PC-9 (cell line): ENCODE measurements at places on chromosomes 6 and 20. TPM values are rescaled to one million over a fixed set of nuclear protein-coding genes. Genes with fewer than 3 reads are reported as not detected.

The CYP39A1 gene
- 2.9 and 5.6 TPM in 2 replicates for total RNA-seq

The HSPA12B gene
- total RNA-seq: not detected in 2 replicates

- peaks cover 63% of the 10 kb centered on the region for H3K36me3 ChIP-seq
- no peaks in the 10 kb centered on the region for H3K27me3 ChIP-seq
These were observed 124.1 kb downstream of the SULF2 start for GRCh38 chr20:47660983-47661700.

DNA sequence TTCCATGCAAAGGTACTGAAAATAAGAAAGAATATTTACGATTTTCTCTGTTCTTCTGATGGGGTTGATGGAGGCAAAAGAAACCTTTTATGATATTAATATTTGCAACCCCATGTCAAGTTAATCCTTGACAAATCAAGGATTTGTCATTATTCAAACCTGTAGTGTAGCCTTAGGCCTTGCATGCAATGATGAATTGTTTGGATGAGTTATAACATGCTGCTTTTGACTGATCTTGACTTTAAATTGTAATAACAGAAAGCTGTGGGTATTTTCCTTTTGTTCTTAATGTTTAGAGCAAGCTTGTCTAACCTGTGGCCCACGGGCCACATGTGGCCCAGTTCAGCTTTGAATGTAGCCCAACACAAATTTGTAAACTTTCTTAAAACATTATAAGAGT, 13.0 kb upstream of the BAG2 start:
- H3K4me3 ChIP-seq: no peak overlapping the region
- H3K27me3 ChIP-seq: no peaks in the 10 kb centered on the region
- no peak overlapping the region for H3K27ac ChIP-seq
- no peak for DNase-seq

DNA sequence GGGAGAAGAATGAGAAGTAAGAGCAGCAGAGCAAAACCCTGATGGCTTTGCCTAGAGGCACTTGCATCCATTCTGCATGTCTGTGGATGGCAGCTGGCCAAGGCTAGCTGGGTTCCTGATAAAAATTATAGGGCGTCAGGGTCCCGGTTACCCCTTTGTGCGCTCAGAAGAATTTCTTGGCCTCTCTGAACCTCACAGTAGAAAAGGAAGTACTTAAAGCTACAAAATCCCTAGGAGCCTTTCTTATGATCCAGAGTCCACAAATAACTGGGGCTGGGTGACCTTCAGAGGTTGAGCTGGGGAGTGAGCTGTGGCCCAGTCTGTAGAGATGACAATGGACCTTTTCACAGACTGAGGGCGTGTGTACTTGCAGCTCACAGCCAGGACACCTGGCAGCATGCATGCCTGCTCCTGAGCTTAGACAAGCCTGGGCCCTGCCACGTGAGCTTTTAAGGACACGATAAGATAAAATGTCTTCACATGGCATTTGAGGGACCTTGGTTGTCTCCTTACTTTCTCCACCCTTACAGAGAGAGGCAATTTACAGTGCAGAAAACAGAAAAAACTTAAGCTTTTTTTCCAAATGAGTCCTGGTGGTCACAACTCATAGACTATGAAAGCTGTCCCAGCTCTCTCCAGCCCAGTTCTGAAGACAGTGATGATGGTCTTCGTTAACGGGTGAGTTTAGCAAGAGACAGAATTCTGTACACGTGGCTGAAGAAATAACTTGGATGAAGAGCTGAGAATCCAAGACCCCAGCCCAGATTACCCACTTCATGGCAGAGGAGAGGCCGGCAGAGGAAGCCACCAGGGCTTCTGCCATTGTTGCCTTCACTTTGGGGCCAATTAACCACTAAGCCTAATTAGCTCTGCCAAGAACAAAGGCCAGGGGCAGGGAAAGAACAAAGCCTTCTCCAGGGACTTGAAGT, 50.3 kb downstream of the FOXA2 start:
- H3K27ac ChIP-seq: no peak overlapping the region
- no peaks in the 10 kb centered on the region for H3K36me3 ChIP-seq
- H3K4me1 ChIP-seq: no peaks in the 10 kb centered on the region
- H3K27me3 ChIP-seq: no peaks in the 10 kb centered on the region
- DNase-seq: no peak

The LY6G6D gene
- not detected in 2 replicates for total RNA-seq

The SNAP91 gene
- not detected in 2 replicates for total RNA-seq

- no peak overlapping the region for H3K4me3 ChIP-seq
- no peak overlapping the region for H3K27ac ChIP-seq
- no peaks in the 10 kb centered on the region for H3K36me3 ChIP-seq
- no peaks in the 10 kb centered on the region for H3K27me3 ChIP-seq
- no peak for DNase-seq
- no peaks in the 10 kb centered on the region for H3K4me1 ChIP-seq
These were observed 237.0 kb downstream of the BCKDHB start for GRCh38 chr6:80343511-80343910.

- H3K27me3 ChIP-seq: no peaks in the 10 kb centered on the region
- no peaks in the 10 kb centered on the region for H3K36me3 ChIP-seq
- H3K4me1 ChIP-seq: no peaks in the 10 kb centered on the region
- no peak overlapping the region for H3K4me3 ChIP-seq
- no peak for DNase-seq
These were observed 715.8 kb upstream of the HS3ST5 start for GRCh38 chr6:115058414-115059211.

DNA sequence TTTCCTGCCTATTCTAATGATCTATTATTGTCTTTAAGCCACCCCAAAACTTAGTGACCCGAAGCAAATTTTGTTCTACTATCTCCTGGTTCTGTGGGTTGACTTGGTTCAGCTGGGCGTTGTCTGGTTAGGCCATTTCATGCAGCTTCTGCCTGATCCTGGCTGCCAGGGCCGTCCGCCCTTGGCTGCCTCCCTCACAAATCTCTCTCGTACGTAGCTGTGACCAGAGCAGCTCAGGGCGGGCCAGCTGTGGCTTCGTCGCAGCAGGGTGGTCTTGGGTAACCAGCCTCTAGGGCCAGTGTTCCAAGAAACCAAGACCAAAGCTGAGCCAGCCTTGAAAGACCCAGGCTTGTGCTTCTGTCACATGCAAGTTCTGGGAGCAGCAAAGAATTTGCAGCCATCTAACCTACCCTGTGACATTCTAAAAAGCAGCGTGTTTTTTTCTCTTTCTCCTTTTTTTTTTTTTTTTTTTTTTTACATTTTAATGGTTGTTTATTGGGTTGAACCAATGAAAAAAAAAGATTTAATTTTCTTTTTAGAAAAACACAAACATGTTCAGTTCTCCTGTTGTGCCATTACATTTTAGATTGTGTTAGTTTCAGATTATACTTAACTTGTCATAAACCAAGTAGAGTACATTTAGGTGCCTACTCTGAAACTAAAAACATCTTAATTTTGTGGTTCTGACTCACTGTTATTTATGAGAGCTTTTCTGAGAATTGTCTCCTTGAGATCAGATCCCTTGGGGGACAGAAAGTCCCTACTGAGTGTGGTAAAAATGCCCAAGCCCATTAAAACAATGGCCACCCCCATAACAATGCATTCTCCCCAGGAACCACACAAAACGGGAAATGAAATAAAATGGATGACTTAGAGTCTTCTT, 83.9 kb downstream of the ZDHHC14 start:
- DNase-seq: no peak
- no peak overlapping the region for H3K4me3 ChIP-seq
- no peaks in the 10 kb centered on the region for H3K27me3 ChIP-seq
- peaks cover 39% of the 10 kb centered on the region for H3K4me1 ChIP-seq
- no peaks in the 10 kb centered on the region for H3K36me3 ChIP-seq

The CST9 gene
- not detected in 2 replicates for total RNA-seq

GRCh38 chr6:40997234-40997957, 41.6 kb downstream of the UNC5CL start:
- no peak overlapping the region for H3K4me3 ChIP-seq
- DNase-seq: peak; percentile 89
- peaks cover 30% of the 10 kb centered on the region for H3K4me1 ChIP-seq

The BMP6 gene
- not detected in 2 replicates for total RNA-seq

- no peak for DNase-seq
- peaks cover 11% of the 10 kb centered on the region for H3K4me1 ChIP-seq
- H3K4me3 ChIP-seq: no peak overlapping the region
- H3K27ac ChIP-seq: no peak overlapping the region
- no peaks in the 10 kb centered on the region for H3K27me3 ChIP-seq
These were observed 7.0 kb downstream of the TMEM244 start for GRCh38 chr6:129853996-129854711.

The KCNG1 gene
- total RNA-seq: 0.55 TPM in 1 of 2 replicates, not detected in the other

The TUBB2B gene
- total RNA-seq: 1.3 and 2.5 TPM in 2 replicates

DNA sequence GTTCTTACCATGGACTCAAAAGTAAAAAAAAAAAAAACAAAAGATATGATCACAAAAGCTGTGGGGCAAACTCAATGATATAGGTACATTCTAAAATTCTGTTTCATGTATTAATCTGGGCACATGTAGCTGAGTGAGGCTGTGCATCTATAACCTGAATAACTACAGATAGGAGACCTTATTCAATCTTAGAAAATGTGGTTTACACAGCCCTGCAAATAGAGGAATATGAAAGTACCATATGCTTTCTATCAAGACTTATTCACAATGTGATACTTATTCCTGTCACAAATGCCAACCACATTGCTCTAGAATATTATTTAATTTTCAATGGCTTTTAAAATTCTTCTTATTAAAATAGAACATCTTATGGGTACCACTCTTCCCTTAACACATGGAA, 3.1 kb upstream of the SPACA1 start:
- H3K27me3 ChIP-seq: no peaks in the 10 kb centered on the region
- no peak for DNase-seq
- no peaks in the 10 kb centered on the region for H3K36me3 ChIP-seq
- no peak overlapping the region for H3K27ac ChIP-seq

The C4B gene
- total RNA-seq: 7.5 and 8.3 TPM in 2 replicates

- H3K27ac ChIP-seq: peak within 1 kb of the TSS; percentile 74
- H3K4me1 ChIP-seq: peaks cover 52% of the 10 kb centered on the region
- H3K27me3 ChIP-seq: no peaks in the 10 kb centered on the region
- H3K4me3 ChIP-seq: peak within 1 kb of the TSS; percentile 94
- 0 out of 2 replicates have a peak, but pooled peaks cover 5% of the 10 kb centered on the region for H3K36me3 ChIP-seq
These were observed at the start of gene NT5E for GRCh38 chr6:85449818-85450759. Gene NT5E (plus strand): TSS chr6:85450083. CDS start chr6:85450140, 57 bp downstream.

DNA sequence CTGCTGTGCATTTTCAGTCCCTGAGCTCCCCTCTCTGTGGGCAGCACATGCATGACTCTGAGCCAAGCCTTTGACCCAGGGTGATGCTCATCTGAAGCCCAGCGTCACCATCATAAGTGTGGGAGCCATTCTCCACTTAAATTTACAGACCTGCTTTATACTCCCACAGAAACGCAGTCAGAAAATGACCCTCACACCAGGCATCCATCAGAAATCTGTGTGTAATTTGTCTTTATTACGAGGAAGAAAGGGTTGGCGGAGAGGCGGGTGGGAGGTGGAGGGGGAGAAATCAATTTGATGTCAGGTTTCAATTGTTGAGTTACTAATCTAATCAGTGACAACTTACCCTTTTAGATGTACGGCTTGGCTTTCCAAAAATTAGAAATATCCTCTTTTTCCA, 353.6 kb downstream of the MAFB start:
- no peak for DNase-seq
- H3K36me3 ChIP-seq: no peaks in the 10 kb centered on the region
- no peaks in the 10 kb centered on the region for H3K27me3 ChIP-seq

DNA sequence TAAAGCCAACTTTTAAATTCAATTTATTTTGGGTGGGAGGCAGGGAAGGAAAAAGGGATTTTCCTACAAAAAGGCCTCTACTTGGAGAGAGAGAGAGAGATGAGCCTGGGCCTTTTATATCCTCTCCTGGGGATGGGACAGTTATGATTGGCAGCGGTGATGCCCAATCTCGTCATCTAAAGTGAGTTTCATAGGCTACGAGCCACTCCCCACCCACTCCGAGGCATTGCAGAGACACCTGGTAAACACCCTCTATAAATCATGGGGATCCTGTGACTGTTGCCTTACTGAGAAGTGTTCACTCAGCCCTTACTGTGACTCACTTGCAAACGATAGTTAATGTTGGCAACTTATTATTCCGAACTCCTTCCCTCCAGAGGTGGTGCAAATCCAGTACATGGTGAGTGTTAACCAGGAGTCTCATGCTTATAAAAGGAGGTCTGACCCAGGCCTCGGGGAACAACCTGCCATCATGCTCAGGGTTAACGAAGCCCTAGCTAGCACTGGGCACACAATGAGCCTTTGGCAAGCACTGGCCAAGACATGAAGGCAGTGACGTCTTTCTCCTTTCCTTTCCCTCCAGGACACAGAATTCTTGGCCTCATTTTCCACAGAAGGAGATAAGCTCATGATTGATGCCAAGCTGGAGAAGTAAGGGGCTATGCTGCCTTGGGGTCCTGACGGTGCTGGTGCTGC, 20.5 kb downstream of the BPIFB4 start:
- H3K27me3 ChIP-seq: peaks cover 4% of the 10 kb centered on the region; the same call in 1 of the 2 replicates
- H3K4me1 ChIP-seq: no peaks in the 10 kb centered on the region
- H3K4me3 ChIP-seq: no peak overlapping the region
- H3K36me3 ChIP-seq: no peaks in the 10 kb centered on the region

GRCh38 chr6:165511807-165512206, 151.2 kb downstream of the PDE10A start:
- no peak for DNase-seq
- no peaks in the 10 kb centered on the region for H3K36me3 ChIP-seq

- peaks cover 19% of the 10 kb centered on the region for H3K4me1 ChIP-seq
- no peak overlapping the region for H3K27ac ChIP-seq
- no peak overlapping the region for H3K4me3 ChIP-seq
These were observed 157.0 kb downstream of the SCML4 start for GRCh38 chr6:107666981-107667601.

The LY6G6F gene
- total RNA-seq: not detected in 2 replicates

The ZKSCAN3 gene
- 4.9 and 6.2 TPM in 2 replicates for total RNA-seq

DNA sequence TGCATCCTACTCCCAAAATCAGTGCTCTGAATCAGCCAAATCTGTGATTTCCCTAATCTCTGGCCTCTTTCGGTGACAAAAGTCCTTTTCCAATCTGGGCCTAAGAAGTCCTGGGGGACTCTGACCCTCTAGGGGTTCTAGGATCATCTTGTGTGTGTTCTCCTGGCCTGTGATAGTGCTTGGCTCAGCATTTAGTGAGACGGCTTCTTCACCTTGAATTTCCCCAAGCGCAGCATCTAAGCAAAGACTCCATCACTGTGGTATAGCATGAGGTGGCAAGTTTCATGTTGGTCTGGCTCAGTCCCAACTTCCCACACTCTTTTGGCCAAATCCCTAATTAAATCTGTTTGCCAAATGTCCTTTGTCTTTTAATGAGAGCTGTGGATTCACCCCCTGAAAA, 12.1 kb upstream of the IL17A start:
- H3K4me1 ChIP-seq: no peaks in the 10 kb centered on the region
- no peak overlapping the region for H3K4me3 ChIP-seq
- DNase-seq: no peak
